ENCODE measurements at places on chromosomes 2 and 18.

DNA sequence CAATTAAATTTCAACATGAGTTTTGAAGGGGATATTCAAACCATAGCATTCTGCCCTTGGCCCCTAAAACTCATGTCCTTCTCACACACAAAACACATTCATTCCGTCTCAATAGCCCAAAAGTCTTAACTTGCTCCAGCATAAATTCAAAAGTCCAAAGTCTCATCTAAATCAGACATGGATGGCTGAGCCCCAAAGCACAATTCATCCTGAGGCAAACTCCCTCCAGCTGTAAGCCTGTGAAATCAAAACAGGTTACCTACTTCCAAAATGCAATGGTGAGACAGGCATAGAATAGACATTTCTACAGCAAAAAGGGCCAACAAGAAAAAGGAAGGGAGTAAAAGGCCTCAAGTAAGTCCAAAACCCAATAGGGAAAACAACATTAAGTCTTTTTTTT, 245.8 kb downstream of the TTC32 start:
- no peak for DNase-seq

GRCh38 chr2:231810905-231811304, 24.7 kb downstream of the COPS7B start:
- no peak for DNase-seq

- no peak for DNase-seq
These were observed 279.2 kb downstream of the GALR1 start for GRCh38 chr18:77528872-77529271.

- no peak for DNase-seq
These were observed 117.3 kb downstream of the GALR1 start for GRCh38 chr18:77366720-77367641.

DNA sequence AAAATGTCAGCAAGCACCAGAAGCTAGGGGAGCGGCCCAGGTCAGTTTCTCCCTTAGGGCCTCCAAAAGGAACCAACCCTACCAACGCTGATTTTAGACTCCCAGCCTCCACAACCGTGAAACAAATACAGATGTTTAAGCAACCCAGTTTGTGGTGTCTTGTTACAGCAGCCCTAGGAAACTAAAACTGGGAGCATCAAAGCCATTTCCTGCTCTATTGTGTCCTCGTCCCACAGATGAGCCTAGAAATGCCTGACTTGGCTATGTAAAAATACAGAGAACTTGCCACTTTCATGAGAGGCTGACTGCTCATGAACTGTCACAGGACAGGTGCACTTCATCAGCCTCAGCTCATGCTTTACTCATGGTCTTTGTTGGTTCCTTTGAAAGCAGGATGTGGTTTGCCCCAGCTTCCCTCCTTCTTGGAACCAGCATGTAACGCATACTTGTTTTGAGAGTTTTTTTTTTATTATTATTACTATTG, 97.6 kb upstream of the SLC39A10 start:
- peak; percentile 33 for DNase-seq

DNA sequence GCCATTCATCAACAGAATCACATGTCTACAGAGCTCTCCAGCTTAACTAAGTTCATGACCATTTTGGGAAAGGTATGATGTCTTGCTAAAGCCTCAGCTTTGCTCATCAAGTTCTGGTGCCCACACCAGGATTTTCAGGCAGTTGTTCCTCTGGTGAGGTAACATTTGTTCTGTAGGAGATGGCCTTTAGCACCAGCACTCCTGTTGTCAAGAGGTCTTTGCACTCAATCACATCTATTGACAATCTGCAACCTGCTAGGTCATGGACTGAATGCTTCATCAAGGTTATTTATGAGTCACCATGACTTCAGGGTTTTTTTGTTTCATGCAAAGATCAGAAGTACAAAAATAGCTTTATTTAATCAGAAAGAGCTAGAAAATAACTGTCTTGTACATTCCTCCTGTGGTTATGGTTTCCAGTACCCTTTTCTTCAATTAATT, 36.6 kb upstream of the VIT start:
- DNase-seq: no peak

DNA sequence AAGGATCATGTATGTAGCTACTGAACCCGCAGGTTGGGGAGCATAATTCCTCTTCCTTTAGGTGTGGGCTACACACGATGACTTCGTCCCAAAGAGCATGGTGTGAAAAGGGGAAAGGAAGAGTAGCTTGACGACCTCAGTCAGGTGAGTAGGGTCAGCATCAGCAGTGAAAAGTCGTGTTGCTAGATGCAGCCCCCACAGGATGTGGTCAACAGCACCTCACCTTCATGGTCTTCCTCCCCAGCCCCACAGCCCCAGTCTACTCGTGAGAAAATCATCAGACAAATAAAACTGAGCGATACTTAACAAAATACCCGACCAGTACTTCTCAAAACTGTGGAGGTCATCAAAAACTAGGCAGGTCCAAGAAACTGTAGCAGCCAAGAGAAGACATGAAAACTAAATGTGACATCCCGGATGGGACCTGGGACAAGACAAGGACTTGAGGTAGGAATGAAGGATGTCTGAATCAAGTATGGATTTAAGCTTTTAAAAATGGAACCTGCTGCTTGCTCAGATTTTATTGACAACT, 77.5 kb upstream of the NFATC1 start:
- no peak for DNase-seq

DNA sequence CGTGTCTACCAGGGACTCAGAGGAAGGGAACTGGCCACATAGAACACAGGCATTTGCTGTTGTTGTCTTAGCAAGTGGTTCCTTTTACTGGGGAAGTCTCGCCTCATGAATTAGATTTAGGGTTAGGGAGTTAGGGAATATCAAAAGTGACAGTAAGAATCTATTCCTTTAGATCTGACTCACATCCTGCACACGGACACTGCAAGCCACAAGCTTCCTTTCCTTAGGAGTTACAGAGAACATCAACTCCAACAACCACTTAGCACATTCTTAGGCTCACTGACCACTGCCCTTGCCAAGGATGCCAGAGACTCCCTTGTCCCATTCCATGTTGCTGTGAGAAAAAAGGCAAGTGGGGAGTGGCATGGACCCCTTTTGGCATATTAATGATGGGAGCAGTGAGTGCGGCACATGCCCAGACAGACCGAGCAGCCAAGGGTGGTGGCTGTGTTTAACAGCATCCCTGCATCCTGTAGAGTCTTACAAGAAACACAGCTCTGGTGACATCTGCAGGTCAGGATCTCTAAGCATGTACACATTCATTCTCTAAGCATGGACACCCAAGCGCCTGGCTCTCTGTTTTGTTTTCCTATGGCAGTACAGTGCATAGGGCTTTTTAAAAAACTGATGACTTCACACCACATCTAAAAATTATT, 745.6 kb upstream of the RAB6C start:
- DNase-seq: no peak

GRCh38 chr2:10201201-10201600, 78.7 kb downstream of the RRM2 start:
- no peak for DNase-seq

- no peak for DNase-seq
These were observed 24.4 kb downstream of the EHD3 start for GRCh38 chr2:31258351-31258750.

DNA sequence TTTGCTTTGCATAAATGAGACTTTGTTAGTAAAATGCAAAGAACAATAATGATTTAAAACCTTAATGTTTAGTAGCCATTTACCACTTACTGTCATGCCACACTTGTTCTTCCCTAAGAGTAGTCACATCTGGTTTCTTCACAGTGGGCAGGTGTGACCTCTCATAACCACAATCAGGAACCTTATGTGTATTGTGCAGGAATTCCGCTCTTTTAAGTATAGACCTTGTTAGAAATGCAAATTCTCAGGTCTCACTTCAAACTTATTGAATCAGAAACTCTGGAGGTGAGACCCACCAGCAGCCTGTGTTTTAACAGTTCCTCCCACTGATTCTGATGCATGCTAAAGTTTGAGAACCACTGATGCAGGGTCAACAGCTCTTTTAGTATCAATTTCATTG, 518.8 kb upstream of the MEX3C start:
- no peak for DNase-seq

GRCh38 chr2:31324016-31324633, 90.2 kb downstream of the EHD3 start:
- no peak for DNase-seq

- DNase-seq: no peak
These were observed 20.4 kb downstream of the TGFBRAP1 start for GRCh38 chr2:105309147-105309545.

GRCh38 chr2:240926516-240927389, 20.6 kb downstream of the CROCC2 start:
- DNase-seq: no peak

- DNase-seq: no peak
These were observed 2.4 kb downstream of the FABP1 start for GRCh38 chr2:88125344-88125923.

- DNase-seq: no peak
These were observed 323.9 kb downstream of the XIRP2 start for GRCh38 chr2:167212014-167212648.

- no peak for DNase-seq
These were observed 215.5 kb upstream of the CWC22 start for GRCh38 chr2:180222644-180223043.

GRCh38 chr2:207768866-207769596, 675 bp downstream of the FZD5 start:
- DNase-seq: no peak

Data from stimulated activated CD4-positive, alpha-beta T cell treated with anti-CD3 and anti-CD28 coated beads, Interleukin-1b, Interleukin-23, amount 100 ng/mL, for 1 hour (primary cell).